Stomach (tissue), 19 donors: ENCODE measurements at places on chromosomes 7 and 10.

DNA sequence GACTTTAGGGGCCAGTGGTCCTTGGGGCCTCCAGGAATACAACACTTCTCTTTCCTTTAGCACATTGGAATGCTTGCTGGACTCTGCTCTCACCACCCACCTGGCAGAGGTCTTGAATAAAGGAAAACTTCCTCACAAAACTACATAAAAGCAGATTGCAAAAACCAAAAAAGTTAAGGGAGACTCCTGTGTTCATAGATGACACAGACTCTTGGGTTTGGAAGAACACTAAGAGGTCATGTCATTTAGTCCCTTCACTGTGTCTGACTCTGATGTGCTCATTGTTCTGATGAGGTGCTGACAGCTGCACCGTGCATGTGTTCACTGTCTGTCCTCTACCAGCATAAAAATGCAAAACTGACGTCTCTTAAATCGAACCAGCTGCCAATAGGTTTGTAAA, 11.4 kb downstream of the BLNK start:
- no peak for DNase-seq

DNA sequence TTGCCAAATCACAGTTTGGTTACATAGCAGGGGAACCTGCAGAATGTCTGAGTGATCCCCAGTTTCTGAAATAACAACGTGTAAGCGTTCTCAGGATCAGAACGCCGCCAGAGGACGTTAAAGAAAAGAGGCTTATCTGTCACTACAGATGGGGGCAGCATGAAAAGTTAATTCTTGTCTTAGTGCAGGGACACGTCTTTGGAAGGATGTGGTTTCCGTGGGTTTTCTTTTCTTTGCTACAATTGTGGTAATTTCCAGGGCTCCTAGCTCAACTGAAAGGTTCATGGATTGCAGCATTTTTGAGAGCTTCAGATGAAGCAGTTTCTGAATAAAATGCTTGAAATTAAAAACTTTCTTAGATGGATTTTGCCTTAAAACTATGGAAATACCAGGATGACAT, 106.6 kb downstream of the PRKCQ start:
- DNase-seq, result no peak

- DNase-seq, result no peak
Observed at GRCh38 chr10:114940735-114941134, 2.7 kb downstream of the TRUB1 start.

GRCh38 chr7:11638011-11638774, 193.8 kb downstream of the THSD7A start:
- DNase-seq, result no peak

GRCh38 chr7:151406051-151406875, 3.6 kb downstream of the WDR86 start:
- no peak for DNase-seq
